Mucosa of descending colon (tissue), 3 donors: ENCODE measurements at places on chromosomes 12 and 14. TPM values are rescaled to one million over a fixed set of nuclear protein-coding genes. Genes with fewer than 3 reads are reported as not detected.

The DCTN2 gene
- total RNA-seq: 138 TPM

The NDRG2 gene
- total RNA-seq: 188 TPM

The GPR137C gene
- 0.51 TPM for total RNA-seq

The CCND2 gene
- total RNA-seq: 105 TPM

The GLT8D2 gene
- total RNA-seq: 13.7 TPM

The NOC4L gene
- 13.3 TPM for total RNA-seq

The ULK1 gene
- 28.3 TPM for total RNA-seq

The GPD1 gene
- total RNA-seq: 1.9 TPM

The TMTC1 gene
- 10.5 TPM for total RNA-seq

The KIF26A gene
- total RNA-seq: 3.8 TPM

The CSRP2 gene
- total RNA-seq: 6.5 TPM

- no peak for DNase-seq
Observed at GRCh38 chr14:101061411-101062064, 158.0 kb upstream of the RTL1 start.

GRCh38 chr12:63915105-63915800 lies 70.8 kb downstream of the SRGAP1 start:
- DNase-seq: no peak

DNA sequence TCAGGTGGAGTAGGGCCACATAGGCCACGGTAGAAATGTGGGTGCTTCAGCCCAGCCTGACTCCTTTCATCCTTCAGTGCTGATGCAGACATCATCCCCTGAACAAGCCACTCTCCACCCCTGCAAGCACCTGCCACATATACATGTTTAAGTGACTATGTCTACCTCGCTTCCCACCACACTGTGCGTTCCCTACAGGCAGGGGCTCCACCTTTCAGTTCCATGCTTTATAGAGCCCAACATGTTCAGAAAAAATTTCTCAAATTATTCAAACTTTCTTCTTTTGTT lies 11.6 kb downstream of the SLC7A7 start:
- no peak for DNase-seq

GRCh38 chr12:104172570-104172947 lies 34.5 kb upstream of the NFYB start:
- DNase-seq: no peak

- no peak for DNase-seq
Observed at GRCh38 chr12:47547077-47547476, 158.8 kb downstream of the RPAP3 start.

DNA sequence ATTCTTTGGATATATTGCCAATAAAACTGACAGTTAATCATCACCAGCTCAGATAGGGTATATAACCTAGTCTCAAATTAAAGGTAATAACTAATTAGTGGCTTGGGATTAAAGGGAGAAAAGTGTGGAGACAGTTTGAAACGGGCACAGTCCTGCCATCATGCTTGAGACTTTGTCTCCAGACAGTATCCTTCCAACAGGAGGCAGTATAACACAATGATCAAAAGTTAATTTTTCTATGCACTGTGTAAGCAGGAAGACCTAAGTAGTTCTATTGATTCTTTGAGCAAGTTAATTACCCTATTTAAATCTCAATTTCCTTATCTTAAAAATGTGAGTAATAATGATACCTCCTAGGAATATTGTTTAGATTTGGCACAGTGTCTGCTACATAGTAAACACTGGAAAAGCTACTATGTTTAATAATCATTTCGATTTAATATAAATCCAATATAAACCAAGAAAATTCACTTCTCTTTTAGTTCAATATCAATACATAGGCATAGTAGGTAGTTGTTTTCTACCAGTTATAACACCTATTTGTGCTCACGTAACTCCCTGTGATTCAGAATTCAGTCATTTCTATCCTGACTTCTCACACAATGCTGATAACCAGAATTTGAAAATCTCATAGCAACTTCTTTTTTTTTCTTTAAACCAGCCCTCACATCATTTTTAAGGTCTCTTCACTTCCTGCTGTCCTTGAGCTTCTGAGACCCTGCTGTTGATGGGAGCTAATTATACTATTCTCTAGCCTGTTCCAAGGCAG lies 53.7 kb downstream of the GALNT4 start:
- DNase-seq: no peak

DNA sequence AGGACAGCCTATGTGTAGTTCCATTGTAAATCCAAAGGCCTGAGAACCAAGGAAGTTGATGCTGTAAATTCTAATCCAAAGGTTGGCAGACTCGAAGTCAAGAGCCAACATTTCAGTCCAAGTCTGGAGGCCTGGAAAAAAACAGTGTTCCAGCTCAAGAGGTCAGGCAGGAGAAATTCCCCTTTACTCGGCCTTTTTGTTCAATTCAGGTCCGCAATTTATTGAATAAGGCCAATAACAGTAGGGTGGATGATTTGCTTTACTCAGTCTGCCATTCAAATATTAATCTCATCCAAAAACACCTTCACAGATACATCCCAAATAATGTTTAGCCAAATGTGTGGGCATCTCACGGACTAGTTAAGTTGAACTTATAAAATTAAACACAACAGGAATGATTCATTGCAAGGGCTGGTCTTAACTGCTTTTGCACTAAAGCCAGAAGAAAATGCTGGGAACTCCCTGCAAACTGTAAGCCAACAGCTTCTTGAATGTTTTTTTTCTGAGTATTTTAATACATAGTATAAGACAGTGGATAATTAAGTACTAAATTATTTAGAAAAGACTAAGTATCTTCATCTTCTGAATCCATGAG lies 197.4 kb upstream of the GARIN6 start:
- no peak for DNase-seq

- DNase-seq: peak; percentile 38
Observed at GRCh38 chr12:67989184-67989920, at the start of gene IFNG-AS1. Gene IFNG-AS1, plus strand, starts transcription at chr12:67989447.

DNA sequence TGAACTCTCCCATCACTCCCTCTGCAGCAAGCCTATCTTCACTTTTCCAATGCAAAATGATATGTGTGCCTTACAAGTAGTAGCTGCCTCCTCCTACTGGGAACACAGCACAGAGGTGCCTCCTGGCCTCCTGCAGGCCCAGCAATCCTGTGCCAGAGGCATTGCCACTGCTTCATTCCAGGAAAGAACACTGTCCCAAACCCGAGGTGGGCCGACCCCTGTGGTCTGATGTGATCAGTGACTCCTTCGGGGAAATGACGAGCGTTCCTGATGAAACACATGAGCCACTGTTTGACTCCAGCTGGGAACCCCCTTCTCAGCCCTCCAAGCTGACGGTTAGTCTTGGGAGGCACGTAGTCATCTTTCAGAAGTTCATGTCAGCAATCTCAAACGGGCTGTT lies 19.5 kb downstream of the PSMC1 start:
- DNase-seq: no peak

DNA sequence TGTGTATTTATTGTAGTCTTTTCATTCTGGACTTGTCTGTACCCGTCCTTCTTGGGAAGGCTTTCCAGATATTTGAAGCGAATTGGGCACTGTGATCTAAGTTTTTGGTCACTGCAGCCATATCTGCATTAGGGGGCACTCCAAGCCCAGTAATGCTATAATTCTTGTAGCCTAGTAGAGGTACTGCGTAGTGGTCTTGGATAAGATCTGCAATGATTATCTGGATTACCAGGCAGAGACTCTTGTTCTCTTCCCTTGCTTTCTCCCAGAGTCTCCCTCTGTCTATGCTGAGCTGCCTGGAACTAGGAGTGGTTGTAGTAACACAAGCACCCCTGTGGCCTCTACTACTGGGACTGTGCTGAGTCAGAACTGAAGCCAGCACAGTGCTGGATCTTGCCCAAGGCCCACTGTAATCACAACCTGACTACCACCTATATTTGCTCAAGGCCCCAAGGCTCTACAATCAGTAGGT lies 30.0 kb downstream of the SLC38A2 start:
- DNase-seq: no peak

- DNase-seq: no peak
Observed at GRCh38 chr14:88017535-88017934, 12.6 kb downstream of the GPR65 start.

- no peak for DNase-seq
Observed at GRCh38 chr12:102300824-102301461, 103.3 kb upstream of the PMCH start.

DNA sequence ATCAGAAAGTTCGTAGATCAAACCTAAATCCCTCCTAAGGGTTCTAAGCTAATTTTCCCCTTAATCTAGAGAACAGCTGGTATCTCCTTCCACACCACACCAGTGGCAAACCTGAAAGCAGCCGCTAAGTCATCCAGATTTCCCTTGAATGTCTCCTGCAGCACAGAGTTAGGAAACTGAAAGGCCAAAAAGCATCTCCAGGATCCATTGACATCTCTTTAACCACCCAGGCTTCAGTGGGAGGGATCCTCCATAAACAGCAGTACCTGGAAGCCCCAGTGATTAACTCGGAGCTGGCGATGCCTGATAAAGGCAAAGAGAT lies 47.6 kb downstream of the CRACR2A start:
- DNase-seq: no peak

DNA sequence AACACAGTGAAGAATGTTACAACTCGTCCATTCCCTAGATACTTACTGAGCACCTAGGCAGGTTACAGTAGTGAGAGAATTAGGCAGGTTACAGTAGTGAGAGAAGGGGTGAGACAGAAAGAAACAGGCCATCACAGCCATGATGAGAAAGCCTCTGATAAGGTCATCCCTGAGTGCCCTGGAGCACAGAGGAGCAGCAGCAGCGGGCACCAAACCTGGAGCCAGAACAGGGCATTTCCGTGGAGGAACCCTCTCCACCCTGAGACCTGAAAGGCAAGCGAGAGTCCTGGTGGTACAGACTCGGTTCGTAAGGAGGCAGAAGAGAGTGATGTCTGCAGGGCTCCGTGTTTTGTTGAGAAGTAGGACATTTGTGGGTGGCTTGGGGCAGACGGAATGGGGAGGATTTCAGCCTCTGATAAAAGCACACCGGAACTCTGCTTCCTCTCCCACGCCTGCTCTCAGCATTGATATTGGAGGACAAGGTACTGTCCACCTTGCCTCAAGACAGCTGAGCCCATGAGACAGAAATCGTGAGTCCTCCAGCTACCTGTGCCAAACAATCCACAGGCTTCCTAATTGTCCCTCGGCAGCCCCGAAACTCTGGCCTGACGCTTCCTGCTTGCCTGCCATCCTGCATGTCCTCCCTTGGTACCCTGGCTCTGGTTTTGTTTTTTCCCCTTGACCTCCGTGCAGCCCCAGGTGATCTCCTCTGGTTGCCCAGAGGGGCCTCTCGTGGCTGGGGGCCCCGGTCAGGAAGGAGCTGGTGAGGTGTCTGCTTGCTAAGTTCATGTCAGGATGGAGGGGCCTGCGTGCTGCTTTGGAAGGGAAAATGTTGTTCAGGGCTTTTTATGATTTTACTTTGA lies 136.1 kb downstream of the GCH1 start:
- no peak for DNase-seq

GRCh38 chr14:75559451-75560222 lies 18.8 kb upstream of the FLVCR2 start:
- DNase-seq: no peak

- peak; percentile 79 for DNase-seq
Observed at GRCh38 chr14:92680781-92681650, 67.4 kb downstream of the LGMN start.

- no peak for DNase-seq
Observed at GRCh38 chr12:94851396-94852028, 152.0 kb downstream of the NDUFA12 start.
